ENCODE measurements at places on chromosomes 13 and 19.

DNA sequence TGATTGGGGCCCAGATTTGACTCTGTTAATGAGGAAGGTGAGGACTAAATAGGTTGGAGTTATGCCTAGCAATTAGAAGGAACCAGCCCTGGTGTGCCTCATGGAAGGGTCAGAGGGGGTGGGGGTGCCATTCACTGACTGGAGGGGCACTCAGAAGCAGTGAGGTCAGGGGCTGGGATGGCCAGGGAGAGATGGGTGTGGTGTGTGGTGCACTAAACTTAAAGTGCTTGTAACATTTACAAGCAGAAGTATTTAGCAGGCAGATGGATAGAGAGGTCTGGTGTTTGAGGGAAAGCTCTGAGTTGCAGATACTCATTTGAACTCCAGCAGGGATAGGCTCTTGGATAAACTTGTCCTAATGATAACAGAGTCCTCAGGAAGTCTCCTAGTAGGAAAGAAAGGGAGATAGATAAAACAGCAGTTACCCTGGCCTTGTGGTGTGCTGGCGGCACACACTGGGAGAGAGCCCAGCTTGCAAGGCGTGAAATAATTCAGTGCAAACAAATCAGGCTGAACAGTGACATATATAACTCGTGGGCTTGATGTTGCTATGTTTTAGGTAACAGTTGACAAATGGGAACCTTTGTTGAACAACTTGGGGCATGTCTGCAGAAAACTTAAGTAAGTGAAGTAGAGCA is 20.0 kb upstream of the UPF3A start:
- DNase-seq = no peak

- no peak for DNase-seq
Measured at GRCh38 chr19:2970201-2970835, 7.0 kb upstream of the TLE6 start.

GRCh38 chr13:88541994-88542393 is 870.8 kb downstream of the SLITRK5 start:
- DNase-seq = no peak

GRCh38 chr19:50894478-50895356 is 16.5 kb downstream of the KLK4 start:
- no peak for DNase-seq

- DNase-seq = no peak
Measured at GRCh38 chr19:34666200-34666957, 10.6 kb downstream of the SCGB2B2 start.

GRCh38 chr19:38361633-38362075 is 12.7 kb upstream of the PSMD8 start:
- DNase-seq = peak; percentile 60

DNA sequence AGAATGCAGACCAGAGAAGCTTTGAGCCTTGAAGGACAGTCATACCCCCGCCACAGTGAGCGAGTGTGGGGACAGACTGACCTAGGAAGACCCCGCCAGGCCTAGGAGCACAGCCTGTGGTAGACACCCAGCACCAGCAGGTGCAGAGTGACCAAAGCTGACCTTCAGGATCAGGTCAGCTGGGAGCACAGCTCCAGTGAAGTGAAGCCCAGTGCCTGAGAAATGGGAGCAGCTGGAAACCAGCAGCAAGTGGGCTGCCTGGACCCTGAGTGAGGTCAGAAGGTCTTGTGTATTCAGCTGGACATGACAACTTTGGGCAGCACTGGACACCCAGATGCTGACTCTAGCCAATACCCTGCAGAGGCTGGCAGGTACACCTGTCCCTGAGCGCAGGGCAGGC is 268.9 kb downstream of the TEX29 start:
- DNase-seq = no peak

- DNase-seq = no peak
Measured at GRCh38 chr13:53560556-53560955, 531.9 kb downstream of the OLFM4 start.
